ENCODE measurements at places on chromosomes 1 and 21.

DNA sequence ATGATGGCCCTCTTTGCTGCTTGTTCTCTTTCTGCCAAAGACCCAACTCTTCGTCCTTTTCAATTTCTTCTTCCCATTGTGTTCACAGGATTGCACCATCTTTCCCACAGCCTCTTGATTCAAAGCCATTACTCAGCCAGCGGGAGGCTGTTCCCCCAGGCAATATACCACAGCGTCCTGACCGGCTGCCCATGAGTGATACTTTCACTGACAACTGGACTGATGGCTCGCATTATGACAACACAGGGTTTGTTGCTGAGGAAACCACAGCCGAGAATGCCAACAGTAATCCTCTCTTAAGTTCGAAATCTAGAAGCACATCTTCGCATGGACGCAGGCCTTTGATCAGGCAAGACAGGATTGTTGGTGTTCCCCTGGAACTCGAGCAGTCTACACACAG, 167.4 kb downstream of the LRRC40 start:
- DNase-seq = no peak

- no peak for DNase-seq
Observed at GRCh38 chr1:95953015-95953414, 719.0 kb downstream of the RWDD3 start.

GRCh38 chr1:25205786-25206185, 26.5 kb downstream of the SYF2 start:
- DNase-seq = no peak

GRCh38 chr1:2468041-2468472, 8.0 kb upstream of the PLCH2 start:
- DNase-seq = no peak

DNA sequence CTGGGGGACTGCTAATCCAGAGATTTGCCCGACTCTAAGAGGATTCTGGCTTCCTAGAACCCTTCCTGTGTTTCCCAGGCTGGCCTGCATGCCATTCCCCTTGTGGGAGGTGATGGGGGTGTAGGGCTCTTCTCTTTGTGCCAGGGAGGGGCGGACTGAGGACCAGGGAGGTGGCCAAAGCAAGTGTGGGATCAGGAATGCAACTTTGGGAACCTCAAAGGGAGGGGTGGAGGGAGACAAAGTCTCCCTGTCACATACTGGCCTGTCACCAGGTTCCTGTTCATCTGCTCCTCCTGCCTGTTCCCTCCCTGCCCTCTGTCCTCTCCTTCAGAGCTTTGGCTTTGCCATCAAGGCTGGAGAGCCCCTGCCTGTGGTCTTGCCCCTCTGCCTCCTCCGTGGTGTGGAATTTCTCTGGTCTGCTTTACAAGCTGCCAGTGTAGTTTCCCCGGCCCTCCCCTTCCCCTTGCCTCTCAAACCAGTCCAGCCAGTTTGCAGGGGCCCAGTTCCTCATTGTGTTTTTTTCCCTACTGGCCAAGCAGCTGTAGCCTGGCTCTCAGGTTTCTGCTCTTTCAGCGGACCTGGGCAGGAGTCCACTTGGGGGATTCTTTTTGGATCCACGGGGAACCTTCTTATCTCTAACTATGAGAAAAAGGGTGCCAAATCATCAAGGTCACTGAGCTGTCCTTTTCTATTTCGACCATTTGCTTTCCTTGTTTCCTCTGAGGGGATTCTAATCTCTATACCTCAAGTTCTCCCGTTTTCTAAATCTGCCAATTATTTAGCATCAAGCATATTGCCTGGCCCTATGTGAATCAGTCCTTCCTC, 1.8 kb downstream of the CGN start:
- DNase-seq = no peak

DNA sequence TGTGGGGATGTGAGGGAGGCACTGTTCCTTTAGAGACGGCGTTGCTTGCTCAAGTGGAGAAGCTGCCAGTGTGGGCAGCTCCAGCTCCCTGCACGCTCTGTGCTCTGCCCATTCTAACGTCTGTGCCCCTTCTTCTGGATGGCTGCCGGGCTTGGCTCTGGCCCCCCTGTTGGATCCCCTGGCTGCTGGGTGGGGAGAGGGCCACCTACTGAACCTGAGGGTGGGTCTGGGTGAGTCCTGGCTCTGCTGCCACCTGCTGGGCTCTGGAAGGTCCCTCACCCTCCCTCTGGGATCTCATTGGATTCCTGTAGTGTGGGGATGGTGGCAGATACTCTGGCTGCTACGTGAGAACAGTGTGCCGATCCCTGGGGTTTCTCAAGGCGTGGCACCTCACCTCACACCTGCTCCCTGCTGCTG, 5.0 kb downstream of the PFKL start:
- no peak for DNase-seq

GRCh38 chr1:59138402-59138801, 158.5 kb upstream of the FGGY start:
- no peak for DNase-seq

DNA sequence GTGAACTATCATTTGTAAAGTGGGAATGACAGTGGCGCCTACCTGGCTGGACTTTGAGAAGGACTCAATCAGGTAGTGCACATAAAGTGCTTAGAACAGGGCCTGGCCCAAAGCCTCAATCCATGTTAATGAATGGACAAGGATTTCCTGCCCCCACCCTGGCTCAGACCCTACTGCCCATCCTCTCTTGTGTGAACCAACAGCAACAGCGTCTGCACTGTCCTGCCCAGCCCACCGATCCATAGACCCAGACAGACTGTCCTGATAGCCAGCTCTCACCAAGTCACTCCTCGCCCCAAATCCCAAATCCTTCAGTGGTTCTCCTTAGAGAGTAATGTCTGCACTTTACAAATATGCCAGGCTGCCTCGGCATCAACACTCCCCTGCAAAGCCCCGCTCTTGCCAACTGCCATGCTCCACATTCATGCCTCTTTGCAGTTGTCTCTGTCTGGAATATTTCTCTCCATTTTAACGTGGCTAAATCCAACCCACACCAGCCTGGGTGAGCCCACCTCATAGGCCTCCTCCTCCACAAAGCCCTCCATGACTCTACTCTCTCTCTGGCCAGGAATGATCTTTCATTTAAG, 157.6 kb upstream of the EDN2 start:
- DNase-seq = no peak

DNA sequence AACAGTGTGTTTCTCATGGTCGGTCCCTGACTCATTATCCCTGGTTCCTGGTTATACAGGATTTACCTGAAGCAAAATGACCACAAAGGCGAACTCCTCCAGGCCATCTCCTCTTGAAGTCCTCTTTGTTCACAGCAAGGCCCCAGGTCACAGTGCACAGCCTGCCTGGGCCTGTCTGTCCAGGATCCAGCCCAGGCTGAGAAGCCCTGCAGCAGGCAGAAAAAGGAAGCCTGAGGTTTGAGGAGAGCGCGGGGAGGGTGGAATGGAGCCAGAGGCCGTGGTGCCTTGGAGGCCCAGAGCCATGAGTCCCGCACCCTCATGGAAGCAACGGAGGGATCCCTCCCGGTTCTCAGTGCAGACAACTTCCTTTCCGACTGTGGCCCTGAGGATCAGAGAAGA, 136.8 kb upstream of the IRF2BP2 start:
- DNase-seq = no peak

- no peak for DNase-seq
Observed at GRCh38 chr1:217921126-217921904, 290.2 kb downstream of the SPATA17 start.

- no peak for DNase-seq
Observed at GRCh38 chr21:36450511-36450910, 29.4 kb downstream of the CLDN14 start.

GRCh38 chr1:8496473-8496872, 178.6 kb downstream of the SLC45A1 start:
- no peak for DNase-seq

Data from fibroblast of skin of left biceps (primary cell).